Activated CD4-positive, alpha-beta T cell treated with anti-CD3 and anti-CD28 coated beads, Interleukin-2, amount 50 U/mL, for 16 hours (primary cell): ENCODE measurements at places on chromosomes 4 and X.

GRCh38 chrX:77087529-77088169 is 359.5 kb upstream of the FGF16 start:
- no peak for DNase-seq

- no peak for DNase-seq
Observed at GRCh38 chr4:9704551-9705332, 76.7 kb upstream of the DRD5 start.

GRCh38 chr4:129008096-129008495 is 85.2 kb downstream of the SCLT1 start:
- no peak for DNase-seq

DNA sequence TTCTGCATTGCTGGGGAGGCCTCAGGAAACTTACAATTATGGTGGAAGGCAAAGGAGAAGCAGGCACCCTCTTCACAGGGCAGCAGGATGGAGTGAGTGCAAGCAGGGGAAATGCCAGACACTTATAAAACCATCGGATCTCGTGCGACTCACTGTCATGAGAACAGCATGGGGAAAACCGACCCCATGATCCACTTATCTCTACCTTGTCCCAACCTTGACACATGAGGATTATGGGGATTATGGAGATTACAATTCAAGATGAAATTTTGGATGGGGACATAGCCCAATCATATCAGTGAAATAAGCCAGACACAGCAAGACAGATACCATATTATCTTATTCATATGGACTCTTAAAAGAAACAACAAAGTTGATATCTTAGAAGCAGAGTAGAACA is 134.9 kb downstream of the C4orf33 start:
- DNase-seq = no peak

- DNase-seq = no peak
Observed at GRCh38 chrX:109920325-109920724, 82.6 kb upstream of the TMEM164 start.

- no peak for DNase-seq
Observed at GRCh38 chr4:165877286-165877685, 4.2 kb downstream of the TLL1 start.

DNA sequence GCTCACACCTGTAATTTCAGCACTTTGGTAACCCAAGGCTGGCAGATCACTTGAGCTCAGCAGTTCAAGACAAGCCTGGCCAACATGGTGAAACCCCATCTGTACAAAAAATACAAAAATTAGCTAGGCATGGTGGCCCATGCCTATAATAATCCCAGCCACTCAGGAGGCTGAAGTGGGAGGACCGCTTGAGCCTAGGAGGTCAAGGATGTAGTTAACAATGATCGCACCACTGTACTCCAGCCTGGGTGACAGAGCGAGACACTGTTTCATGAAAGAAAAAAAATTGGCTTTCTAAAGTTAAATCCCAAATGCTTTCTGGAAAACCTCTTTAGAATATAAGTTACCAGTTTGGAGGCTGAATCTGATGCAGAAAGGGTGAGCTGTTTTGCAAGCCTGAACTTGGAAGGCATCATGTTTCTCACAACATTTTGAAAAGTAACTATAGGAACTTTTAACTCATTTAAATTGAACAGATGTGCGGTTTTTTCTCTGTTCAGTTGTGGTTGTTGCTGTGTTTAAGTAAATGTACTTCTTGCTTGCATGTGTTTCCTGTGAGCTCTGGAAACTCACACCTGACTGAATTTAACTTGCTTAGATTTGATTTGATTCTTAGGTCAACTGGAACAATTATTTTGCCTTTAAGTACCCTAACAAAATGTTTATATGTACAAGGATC is 39.8 kb upstream of the TMEM131L start:
- DNase-seq = peak; percentile 33

GRCh38 chr4:135966936-135967335 is 1565.4 kb downstream of the PCDH18 start:
- DNase-seq = no peak

DNA sequence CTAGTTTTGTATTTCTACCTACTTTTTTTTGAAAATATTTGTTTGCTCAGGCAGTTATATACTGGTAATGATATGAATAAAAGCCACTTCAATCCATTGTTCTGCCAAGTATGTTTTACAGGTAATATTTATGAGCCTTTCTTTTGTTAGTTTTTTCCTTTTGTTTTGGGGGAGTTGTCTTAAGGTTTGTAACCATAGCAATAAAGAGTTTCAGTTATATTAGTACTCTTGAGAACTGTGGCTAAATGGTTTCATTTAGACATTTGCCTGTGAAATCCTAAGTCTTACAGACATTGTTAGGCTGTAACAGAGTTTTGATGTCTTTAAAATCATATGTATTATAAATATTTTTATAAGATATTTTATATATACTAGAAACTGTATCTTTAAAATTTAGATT is 150.1 kb downstream of the DIPK2B start:
- no peak for DNase-seq

GRCh38 chrX:11321986-11322385 is 28.8 kb downstream of the AMELX start:
- DNase-seq = no peak

DNA sequence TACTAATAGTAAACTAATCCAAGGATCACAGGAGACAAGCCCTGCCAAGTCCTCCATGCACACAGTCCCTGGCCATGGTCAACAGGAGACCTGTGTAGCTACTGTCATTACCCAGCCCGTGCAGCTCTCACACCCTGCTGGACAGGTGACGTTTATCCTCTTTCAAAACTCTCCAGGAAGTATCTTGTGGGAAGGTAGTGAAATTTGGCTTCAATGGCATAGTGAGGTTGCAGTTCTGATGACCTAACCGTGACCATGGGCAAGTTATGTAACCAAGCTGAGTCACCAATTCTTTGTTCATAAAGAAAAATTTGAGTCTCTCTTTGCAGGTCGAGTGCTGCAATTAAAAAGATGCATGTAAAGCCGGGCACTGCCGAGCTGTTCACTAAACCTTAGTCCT is 11.3 kb upstream of the SLC2A9 start:
- DNase-seq = no peak

GRCh38 chrX:28351801-28352200 is 235.4 kb upstream of the IL1RAPL1 start:
- no peak for DNase-seq

GRCh38 chr4:19969492-19969891 is 282.2 kb upstream of the SLIT2 start:
- no peak for DNase-seq

DNA sequence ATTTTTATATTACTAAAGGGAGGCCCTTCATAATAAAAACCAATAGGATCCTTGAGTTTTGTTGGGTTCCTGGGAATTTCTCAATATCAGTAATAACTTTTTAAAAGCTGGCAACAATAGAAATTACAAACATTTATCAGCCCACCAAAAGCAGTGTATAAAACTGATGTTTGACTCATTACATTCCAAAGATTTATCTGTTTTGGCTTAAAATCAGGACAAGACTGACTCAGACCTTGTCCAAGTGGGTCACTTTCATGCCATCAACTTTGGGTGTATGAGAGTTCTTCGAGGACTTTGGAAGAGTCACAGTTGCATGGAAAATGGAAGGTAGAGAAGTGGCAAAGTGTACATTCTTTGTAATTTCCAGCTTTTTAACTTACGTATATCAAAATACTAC is 102.8 kb downstream of the FRMPD4 start:
- DNase-seq = no peak

- no peak for DNase-seq
Observed at GRCh38 chr4:67436742-67437141, 108.6 kb downstream of the CENPC start.

GRCh38 chrX:72045552-72046277 is 86.0 kb downstream of the RTL5 start:
- no peak for DNase-seq

DNA sequence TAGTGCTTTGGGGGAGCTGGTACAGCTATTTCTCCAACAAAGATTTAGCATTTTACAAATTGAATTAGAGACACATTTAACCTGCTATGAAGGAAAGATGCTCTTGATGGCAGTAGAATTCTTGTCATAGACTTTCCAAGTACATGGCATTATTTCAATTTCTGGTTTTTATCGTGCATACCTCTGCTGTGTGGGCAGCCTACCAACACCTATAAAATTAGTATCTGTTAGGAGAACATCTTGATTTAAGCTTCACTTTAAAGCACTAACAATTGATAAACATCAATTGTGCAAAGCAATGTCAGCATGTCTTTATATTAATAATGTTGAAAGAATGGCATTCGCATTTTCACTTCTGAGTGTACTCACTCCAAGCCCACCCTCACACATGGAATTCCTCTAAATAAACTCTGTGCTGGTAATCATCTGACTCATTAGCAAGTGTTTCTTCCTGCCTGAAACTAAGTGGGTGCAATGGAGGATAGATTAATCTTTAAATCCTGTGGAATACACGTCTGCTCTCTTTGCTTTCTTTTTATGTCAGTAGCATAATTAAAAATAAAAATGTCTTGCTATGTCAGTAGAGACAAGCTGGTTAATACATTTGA is 279.8 kb upstream of the MAGEB18 start:
- no peak for DNase-seq

- DNase-seq = no peak
Observed at GRCh38 chrX:155215443-155216178, 649 bp upstream of the VBP1 start.

DNA sequence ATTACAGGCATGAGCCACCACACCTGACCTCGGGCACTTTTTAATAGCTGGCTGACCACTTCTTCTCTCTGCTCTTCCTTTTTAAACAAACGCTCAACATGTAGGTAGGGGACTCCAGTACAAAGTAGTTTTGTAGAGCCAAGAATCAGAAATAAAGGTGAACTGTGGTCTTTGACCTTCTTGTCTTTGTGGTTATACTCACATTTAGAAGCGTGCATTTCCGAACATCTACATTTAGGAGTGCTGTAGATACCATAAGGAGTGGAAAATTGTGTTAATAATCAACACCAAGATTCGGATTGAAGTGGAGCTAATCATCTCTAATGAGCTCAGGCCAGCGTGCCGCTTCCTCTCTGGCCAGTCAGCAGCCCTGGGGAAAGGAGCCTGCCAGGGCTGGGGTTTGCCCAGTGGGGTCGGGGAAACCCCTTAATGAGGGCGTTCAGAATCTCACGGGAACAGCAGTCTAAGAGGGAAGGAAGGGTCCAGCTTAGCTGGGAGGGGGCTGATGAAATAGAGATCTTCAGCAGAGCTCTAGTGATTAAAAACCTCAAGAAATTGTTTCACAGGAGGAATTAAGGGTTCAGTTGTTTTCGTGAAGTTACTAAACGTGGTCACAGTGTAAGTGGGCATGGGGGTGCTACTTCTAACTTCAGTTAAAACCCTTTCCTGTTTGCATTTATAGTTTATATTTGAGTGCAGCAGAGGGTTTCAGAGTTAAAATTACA is 81.2 kb downstream of the GAB1 start:
- no peak for DNase-seq

GRCh38 chr4:103450693-103451092 is 252.6 kb upstream of the CENPE start:
- DNase-seq = no peak
